Calu3 (cell line): ENCODE measurements at places on chromosomes 5 and 9. TPM values are rescaled to one million over a fixed set of nuclear protein-coding genes. Genes with fewer than 3 reads are reported as not detected.

DNA sequence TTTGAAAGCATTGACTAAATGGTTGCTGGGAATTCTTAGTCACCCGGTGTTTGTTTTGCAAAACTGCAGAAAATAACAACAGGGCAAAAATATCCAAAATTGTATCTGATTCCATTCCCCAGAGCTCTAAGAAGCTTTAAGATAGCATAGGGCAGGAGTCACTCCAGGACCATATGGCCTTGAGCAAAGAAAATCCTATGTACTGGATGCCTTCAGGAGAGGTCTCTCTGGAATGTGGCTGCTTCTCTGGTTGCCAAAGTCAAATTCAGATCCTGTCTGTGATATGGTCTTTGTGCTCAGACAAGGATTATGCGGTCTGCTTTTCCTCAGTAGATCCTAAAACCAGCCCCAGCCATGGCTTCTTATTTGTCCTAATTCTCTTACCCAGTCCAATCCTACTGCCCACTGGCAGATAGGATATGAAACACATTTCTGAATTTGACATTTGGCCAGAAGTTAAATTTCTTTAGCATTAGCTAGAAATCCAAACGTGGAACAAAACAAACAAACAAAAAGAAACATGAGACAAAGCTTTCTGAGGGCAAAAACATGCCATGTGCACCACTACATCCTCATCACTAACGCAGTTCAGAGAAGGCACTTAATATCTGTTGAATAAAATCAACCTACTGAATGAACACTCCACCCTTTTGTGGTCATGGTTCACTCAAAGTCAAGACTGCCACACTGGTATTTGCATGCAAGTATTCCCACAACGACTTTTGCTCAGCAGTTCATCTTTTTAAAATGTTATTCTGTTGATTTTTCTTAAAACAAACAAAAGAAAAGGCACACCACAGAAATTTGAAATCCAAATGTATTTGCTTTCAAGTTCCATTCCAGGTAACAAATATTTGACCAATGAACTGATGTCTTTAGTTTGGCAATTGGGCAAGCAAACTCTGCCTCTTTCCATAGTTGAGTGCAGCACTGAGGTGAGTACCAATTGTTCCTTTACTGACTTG is 165.7 kb downstream of the TRPM6 start:
- no peak overlapping the region for H3K27ac ChIP-seq
- no peak for DNase-seq
- H3K36me3 ChIP-seq: no peaks in the 10 kb centered on the region
- no peak overlapping the region for H3K4me3 ChIP-seq
- peaks cover 17% of the 10 kb centered on the region for H3K27me3 ChIP-seq
- H3K4me1 ChIP-seq: no peaks in the 10 kb centered on the region

GRCh38 chr5:143437666-143438273 is 34.3 kb upstream of the NR3C1 start:
- H3K4me1 ChIP-seq: peaks cover 36% of the 10 kb centered on the region
- H3K4me3 ChIP-seq: no peak overlapping the region
- no peak for DNase-seq
- no peak overlapping the region for H3K27ac ChIP-seq
- no peaks in the 10 kb centered on the region for H3K27me3 ChIP-seq

DNA sequence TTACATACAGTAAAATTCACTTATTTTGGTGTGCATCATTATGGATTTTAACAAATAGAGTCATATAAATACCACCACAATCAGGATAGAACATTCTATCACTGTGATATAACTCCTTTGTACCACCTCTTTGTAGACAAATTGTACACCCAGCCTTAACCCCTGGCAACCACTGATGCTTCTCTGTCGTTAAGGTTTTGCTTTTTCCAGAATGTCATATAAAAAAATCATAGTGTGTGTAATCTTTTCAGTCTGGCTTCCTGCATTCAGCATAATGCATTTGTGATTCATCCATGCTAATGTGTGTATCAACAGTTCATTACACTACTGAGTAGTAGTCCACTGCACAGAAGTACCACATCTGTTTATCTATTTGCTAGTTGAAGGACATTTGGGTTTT is 81.2 kb downstream of the ARSB start:
- H3K27ac ChIP-seq: no peak overlapping the region
- DNase-seq: no peak
- H3K36me3 ChIP-seq: no peaks in the 10 kb centered on the region
- no peaks in the 10 kb centered on the region for H3K4me1 ChIP-seq

GRCh38 chr9:107020040-107020530 is 157.1 kb downstream of the ZNF462 start:
- H3K27me3 ChIP-seq: peaks cover 8% of the 10 kb centered on the region
- H3K4me3 ChIP-seq: no peak overlapping the region
- no peak for DNase-seq
- H3K36me3 ChIP-seq: no peaks in the 10 kb centered on the region
- H3K27ac ChIP-seq: no peak overlapping the region

- H3K27ac ChIP-seq: no peak overlapping the region
- peaks cover 4% of the 10 kb centered on the region for H3K36me3 ChIP-seq
- DNase-seq: no peak
- H3K4me1 ChIP-seq: no peaks in the 10 kb centered on the region
These were observed 9.1 kb downstream of the ANGPTL2 start for GRCh38 chr9:127113191-127113972.

GRCh38 chr5:150163547-150164059 is 3.0 kb upstream of the CDX1 start:
- no peaks in the 10 kb centered on the region for H3K36me3 ChIP-seq
- no peak overlapping the region for H3K27ac ChIP-seq
- H3K4me3 ChIP-seq: no peak overlapping the region
- H3K4me1 ChIP-seq: peaks cover 26% of the 10 kb centered on the region
- peaks cover 4% of the 10 kb centered on the region for H3K27me3 ChIP-seq

The NREP gene
- 19.4 and 24.6 TPM in 2 replicates for total RNA-seq

- no peak overlapping the region for H3K27ac ChIP-seq
- no peaks in the 10 kb centered on the region for H3K36me3 ChIP-seq
- no peaks in the 10 kb centered on the region for H3K4me1 ChIP-seq
- H3K27me3 ChIP-seq: peaks cover 43% of the 10 kb centered on the region
- no peak overlapping the region for H3K4me3 ChIP-seq
These were observed 139.3 kb upstream of the FBXL17 start for GRCh38 chr5:108521011-108521700.

The GFI1B gene
- not detected in 2 replicates for total RNA-seq
